ENCODE measurements at places on chromosomes 4 and X. TPM values are rescaled to one million over a fixed set of nuclear protein-coding genes. Genes with fewer than 3 reads are reported as not detected.

- no peaks in the 10 kb centered on the region for H3K4me1 ChIP-seq
- DNase-seq: no peak
- no peaks in the 10 kb centered on the region for H3K36me3 ChIP-seq
- H3K4me3 ChIP-seq: no peak within 1 kb of the TSS
These were observed at the start of gene RTL3 for GRCh38 chrX:78658845-78659744. Gene RTL3, minus strand, starts transcription at chrX:78659328. Its CDS starts 908 bp downstream, at chrX:78658420.

DNA sequence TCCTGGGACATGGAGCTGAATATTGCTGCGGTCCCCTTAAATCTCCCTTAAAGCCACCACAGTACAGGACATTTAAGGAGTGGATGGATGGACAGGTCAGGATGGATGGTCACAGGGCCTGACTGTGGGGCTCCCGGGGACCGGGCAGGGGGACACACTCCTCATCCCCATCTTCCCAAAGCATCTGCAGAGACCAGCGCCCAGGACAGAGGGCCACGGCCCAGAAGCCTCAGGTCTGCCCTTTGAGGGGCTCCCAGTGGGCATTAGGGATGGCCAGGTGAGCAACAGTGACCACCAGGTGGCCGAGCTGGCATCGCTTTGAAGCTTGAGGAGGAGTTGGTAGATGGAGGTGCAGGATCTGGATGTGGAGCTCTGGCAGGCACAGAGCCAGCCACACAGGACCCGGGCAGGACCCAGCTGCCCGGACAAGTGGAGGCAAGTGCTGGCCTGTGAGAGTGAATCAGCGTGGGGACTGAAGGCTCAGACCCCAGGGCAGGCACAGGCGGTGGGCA lies 51.4 kb downstream of the ABLIM2 start:
- no peaks in the 10 kb centered on the region for H3K27me3 ChIP-seq
- no peak overlapping the region for H3K27ac ChIP-seq
- no peaks in the 10 kb centered on the region for H3K36me3 ChIP-seq
- H3K4me1 ChIP-seq: no peaks in the 10 kb centered on the region
- H3K4me3 ChIP-seq: no peak overlapping the region

GRCh38 chr4:141021397-141022110 lies 111.7 kb downstream of the RNF150 start:
- peak overlapping the region; percentile 44 for H3K27ac ChIP-seq
- no peaks in the 10 kb centered on the region for H3K27me3 ChIP-seq
- H3K4me1 ChIP-seq: peaks cover 33% of the 10 kb centered on the region
- no peak overlapping the region for H3K4me3 ChIP-seq

DNA sequence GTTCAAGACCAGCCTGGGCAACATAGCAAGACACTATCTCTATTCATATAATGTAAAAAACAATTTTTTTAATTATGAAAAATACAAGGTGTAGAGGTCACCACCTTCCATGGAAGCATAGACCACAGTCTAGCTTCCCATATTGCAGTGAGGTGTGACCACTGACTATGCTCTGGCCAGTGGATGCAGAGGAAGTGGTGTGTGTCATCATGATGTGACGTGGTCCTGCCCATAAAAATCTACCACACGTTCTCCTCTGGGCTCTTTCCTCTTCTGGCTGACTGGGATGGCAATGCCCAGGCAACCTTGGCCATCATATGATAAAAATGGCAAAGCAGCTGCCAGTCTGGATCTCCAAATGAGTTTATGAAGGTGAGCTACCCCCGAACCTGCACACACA lies 65.7 kb downstream of the RBM47 start:
- no peak overlapping the region for H3K4me3 ChIP-seq
- DNase-seq: peak; percentile 63
- H3K4me1 ChIP-seq: peaks cover 88% of the 10 kb centered on the region
- H3K36me3 ChIP-seq: no peaks in the 10 kb centered on the region

GRCh38 chr4:87120010-87120409 lies 100.4 kb downstream of the KLHL8 start:
- no peak overlapping the region for H3K4me3 ChIP-seq
- H3K27me3 ChIP-seq: no peaks in the 10 kb centered on the region
- DNase-seq: no peak
- H3K4me1 ChIP-seq: peaks cover 32% of the 10 kb centered on the region
- H3K27ac ChIP-seq: no peak overlapping the region
- no peaks in the 10 kb centered on the region for H3K36me3 ChIP-seq

- no peak overlapping the region for H3K27ac ChIP-seq
- DNase-seq: no peak
- H3K4me3 ChIP-seq: no peak overlapping the region
- H3K36me3 ChIP-seq: no peaks in the 10 kb centered on the region
- no peaks in the 10 kb centered on the region for H3K27me3 ChIP-seq
- no peaks in the 10 kb centered on the region for H3K4me1 ChIP-seq
These were observed 47.9 kb upstream of the UNC5C start for GRCh38 chr4:95596676-95597075.

- no peaks in the 10 kb centered on the region for H3K4me1 ChIP-seq
- H3K36me3 ChIP-seq: no peaks in the 10 kb centered on the region
- peak overlapping the region; percentile 43 for H3K27ac ChIP-seq
- DNase-seq: peak; percentile 7
- peaks cover 4% of the 10 kb centered on the region for H3K27me3 ChIP-seq
These were observed 26.0 kb downstream of the NLGN3 start for GRCh38 chrX:71170660-71171059.

DNA sequence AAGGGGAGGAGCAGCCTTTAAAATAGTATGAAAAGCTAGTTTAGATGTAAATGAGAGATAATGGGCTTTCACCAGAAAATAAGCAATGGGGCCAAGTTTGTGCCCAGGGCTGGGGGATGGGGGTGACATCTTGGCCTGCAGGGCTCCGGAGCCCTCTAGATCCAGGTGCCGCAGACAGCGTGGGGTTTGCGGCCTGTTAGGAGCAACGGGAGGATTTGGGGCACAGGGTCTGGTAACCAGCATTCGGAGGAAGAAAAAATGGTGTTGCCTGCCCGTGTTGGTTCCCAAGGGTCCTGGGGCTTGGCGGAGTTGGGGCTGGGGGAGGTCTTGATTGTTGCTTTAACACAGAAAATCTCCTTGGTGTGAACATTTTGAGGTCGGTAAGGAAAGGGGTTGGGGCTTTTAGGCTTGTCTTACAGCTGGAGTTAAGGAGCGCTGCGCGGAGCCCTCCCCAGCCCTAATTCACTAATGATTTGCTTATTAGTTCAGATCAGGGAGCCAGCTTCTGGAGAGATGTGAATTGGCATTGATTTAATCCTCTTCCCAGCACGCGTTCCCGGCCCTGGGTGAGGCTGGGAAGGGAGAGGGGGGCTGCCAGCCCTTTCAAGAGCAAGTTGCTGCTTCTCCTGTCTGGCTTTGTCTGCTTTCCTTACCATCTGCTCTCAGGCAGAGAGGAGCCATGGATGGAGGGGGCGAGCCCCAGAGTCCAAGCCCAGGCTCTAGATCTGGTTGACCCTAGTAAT lies 443.4 kb downstream of the BCOR start:
- no peak overlapping the region for H3K27ac ChIP-seq
- no peak for DNase-seq
- H3K4me1 ChIP-seq: no peaks in the 10 kb centered on the region
- H3K27me3 ChIP-seq: peaks cover 31% of the 10 kb centered on the region

GRCh38 chr4:15891312-15891711 lies 47.2 kb downstream of the FGFBP1 start:
- no peaks in the 10 kb centered on the region for H3K27me3 ChIP-seq
- DNase-seq: no peak
- no peak overlapping the region for H3K27ac ChIP-seq

GRCh38 chr4:26468977-26469376 lies 21.3 kb downstream of the CCKAR start:
- no peaks in the 10 kb centered on the region for H3K4me1 ChIP-seq
- H3K4me3 ChIP-seq: no peak overlapping the region
- no peak overlapping the region for H3K27ac ChIP-seq
- no peaks in the 10 kb centered on the region for H3K36me3 ChIP-seq
- no peaks in the 10 kb centered on the region for H3K27me3 ChIP-seq
- no peak for DNase-seq

- H3K27ac ChIP-seq: peak overlapping the region; percentile 64
- H3K36me3 ChIP-seq: no peaks in the 10 kb centered on the region
- no peaks in the 10 kb centered on the region for H3K27me3 ChIP-seq
- H3K4me1 ChIP-seq: peaks cover 11% of the 10 kb centered on the region
These were observed 86.8 kb downstream of the GATB start for GRCh38 chr4:151673908-151674520.

GRCh38 chr4:55503169-55503568 lies 43.5 kb downstream of the CLOCK start:
- peaks cover 10% of the 10 kb centered on the region for H3K4me1 ChIP-seq
- no peak for DNase-seq
- H3K27me3 ChIP-seq: no peaks in the 10 kb centered on the region

GRCh38 chr4:110705440-110705782 lies 82.5 kb upstream of the PITX2 start:
- DNase-seq: no peak
- no peaks in the 10 kb centered on the region for H3K36me3 ChIP-seq
- H3K27ac ChIP-seq: no peak overlapping the region
- H3K4me1 ChIP-seq: no peaks in the 10 kb centered on the region
- H3K27me3 ChIP-seq: no peaks in the 10 kb centered on the region
- no peak overlapping the region for H3K4me3 ChIP-seq

GRCh38 chrX:65035446-65035770 lies 59.2 kb upstream of the ZC4H2 start:
- H3K4me1 ChIP-seq: no peaks in the 10 kb centered on the region
- peak overlapping the region; percentile 32 for H3K4me3 ChIP-seq
- H3K27ac ChIP-seq: peak overlapping the region; percentile 84
- no peaks in the 10 kb centered on the region for H3K36me3 ChIP-seq
- DNase-seq: no peak
- peaks cover 6% of the 10 kb centered on the region for H3K27me3 ChIP-seq

DNA sequence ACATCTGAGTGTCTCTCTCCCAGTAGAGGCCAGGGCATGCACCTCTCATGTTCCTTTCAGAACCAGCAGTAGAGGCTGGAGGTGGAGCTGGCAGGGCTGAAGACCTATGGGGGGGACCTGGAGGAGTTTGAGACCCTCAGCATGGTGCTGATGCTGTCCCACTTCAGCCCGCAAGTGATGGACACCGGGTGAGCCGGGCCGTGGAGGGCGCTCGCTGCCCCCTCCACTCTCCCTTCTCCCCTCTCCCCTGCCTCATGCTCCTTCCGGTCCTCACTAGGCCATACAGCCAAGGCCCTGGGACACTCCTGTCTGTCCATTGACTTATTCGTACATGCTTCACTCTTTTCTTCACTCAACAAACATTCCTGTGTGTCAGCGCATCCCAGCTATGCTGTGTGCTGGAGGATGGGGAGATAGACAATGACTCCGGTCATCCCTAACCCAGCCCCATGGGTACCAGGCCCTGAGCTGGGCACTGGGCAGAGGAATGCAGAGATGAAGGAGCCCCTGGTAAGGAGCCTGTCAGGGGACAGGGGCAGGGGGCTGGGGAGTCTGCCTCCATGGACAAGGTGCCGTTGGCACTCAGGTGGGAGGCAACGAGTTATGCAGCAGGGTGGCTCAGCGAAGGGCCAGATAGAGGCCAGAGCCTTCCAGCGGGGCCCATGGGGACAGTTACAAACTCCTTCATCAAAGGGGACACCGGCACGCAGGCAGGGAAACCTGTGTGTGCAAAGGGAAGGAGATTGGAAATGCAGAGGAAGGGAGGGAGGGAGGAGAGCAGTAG lies 28.4 kb upstream of the WFS1 start:
- no peak overlapping the region for H3K4me3 ChIP-seq
- no peak for DNase-seq
- no peak overlapping the region for H3K27ac ChIP-seq
- H3K27me3 ChIP-seq: peaks cover 10% of the 10 kb centered on the region

- no peak overlapping the region for H3K4me3 ChIP-seq
- no peak for DNase-seq
- peaks cover 5% of the 10 kb centered on the region for H3K27me3 ChIP-seq
- no peaks in the 10 kb centered on the region for H3K36me3 ChIP-seq
- no peak overlapping the region for H3K27ac ChIP-seq
These were observed 7.8 kb upstream of the XK start for GRCh38 chrX:37677765-37678164.

DNA sequence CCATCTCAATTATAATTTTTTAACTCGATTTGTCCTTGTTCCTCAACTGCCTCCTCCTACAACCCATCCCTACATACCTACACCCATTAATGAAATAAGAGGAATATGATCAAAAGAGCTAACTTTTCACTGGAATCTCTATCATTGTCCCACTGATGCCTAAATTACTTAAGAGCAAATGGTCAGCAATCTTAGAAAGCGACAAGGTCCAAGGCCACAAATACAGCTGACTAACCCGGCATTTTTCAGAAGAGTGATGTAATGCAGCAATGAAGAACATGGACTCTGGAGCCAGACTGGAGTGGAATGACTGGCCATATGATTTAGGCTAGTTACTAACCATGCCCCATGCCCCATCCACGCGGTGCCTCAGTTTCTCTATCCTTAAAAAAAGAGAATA lies 56.2 kb downstream of the PPA2 start:
- peak; percentile 24 for DNase-seq
- no peak overlapping the region for H3K27ac ChIP-seq
- H3K27me3 ChIP-seq: no peaks in the 10 kb centered on the region

- H3K4me3 ChIP-seq: no peak overlapping the region
- no peaks in the 10 kb centered on the region for H3K36me3 ChIP-seq
- H3K27ac ChIP-seq: no peak overlapping the region
- no peak for DNase-seq
These were observed 20.5 kb downstream of the COMMD8 start for GRCh38 chr4:47442980-47443379.

DNA sequence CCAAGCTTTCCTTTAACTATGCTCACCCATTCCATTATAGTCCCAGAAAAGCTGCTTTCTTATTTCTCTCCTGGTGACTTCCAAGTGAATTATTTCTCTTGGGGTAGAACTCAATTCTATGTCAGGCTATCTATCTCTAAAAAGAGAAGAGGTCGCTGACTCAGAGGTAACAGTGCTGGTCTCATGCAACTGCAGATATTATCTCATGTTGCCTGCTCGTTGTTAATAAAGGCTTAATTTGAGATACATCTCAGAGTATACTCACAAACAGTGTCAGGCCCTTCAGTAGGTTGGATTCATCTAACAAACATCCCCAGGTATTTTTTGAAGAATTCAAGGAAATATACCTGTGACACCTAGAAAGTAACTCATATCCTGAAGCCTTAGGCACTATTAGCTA lies 2.7 kb downstream of the TMEM154 start:
- H3K4me1 ChIP-seq: no peaks in the 10 kb centered on the region
- H3K27me3 ChIP-seq: no peaks in the 10 kb centered on the region
- H3K36me3 ChIP-seq: no peaks in the 10 kb centered on the region
- H3K27ac ChIP-seq: no peak overlapping the region

GRCh38 chrX:47584714-47585113 lies 2.5 kb downstream of the TIMP1 start:
- no peak for DNase-seq
- H3K27ac ChIP-seq: no peak overlapping the region
- no peak overlapping the region for H3K4me3 ChIP-seq
- H3K4me1 ChIP-seq: peaks cover 6% of the 10 kb centered on the region
- H3K36me3 ChIP-seq: peaks cover 11% of the 10 kb centered on the region

SLC10A4 gene
- 2.6 TPM for total RNA-seq

FAT1 gene
- total RNA-seq: 4.3 TPM

RTL9 gene
- total RNA-seq: 0.46 TPM

RS1 gene
- not detected for total RNA-seq

AIFM1 gene
- 42.4 TPM for total RNA-seq

ANK2 gene
- total RNA-seq: 63.0 TPM

BST1 gene
- 5.7 TPM for total RNA-seq

SHISA3 gene
- 1.9 TPM for total RNA-seq

VCX2 gene
- not detected for total RNA-seq

HERC5 gene
- 7.0 TPM for total RNA-seq

SHROOM3 gene
- total RNA-seq: 7.1 TPM

GSX2 gene
- not detected for total RNA-seq

TMEM35A gene
- total RNA-seq: 1.3 TPM
